ENCODE measurements at places on chromosomes 5 and 9.

- peak; percentile 23 for DNase-seq
Measured at GRCh38 chr9:107712390-107712789, 222.8 kb upstream of the KLF4 start.

GRCh38 chr5:80594810-80595209, 24.7 kb upstream of the ANKRD34B start:
- no peak for DNase-seq

GRCh38 chr5:134139891-134140469, 25.5 kb downstream of the TCF7 start:
- DNase-seq, result no peak

- no peak for DNase-seq
Measured at GRCh38 chr5:169732841-169733240, 95.8 kb downstream of the DOCK2 start.

- no peak for DNase-seq
Measured at GRCh38 chr5:111537141-111538024, 25.0 kb upstream of the STARD4 start.

DNA sequence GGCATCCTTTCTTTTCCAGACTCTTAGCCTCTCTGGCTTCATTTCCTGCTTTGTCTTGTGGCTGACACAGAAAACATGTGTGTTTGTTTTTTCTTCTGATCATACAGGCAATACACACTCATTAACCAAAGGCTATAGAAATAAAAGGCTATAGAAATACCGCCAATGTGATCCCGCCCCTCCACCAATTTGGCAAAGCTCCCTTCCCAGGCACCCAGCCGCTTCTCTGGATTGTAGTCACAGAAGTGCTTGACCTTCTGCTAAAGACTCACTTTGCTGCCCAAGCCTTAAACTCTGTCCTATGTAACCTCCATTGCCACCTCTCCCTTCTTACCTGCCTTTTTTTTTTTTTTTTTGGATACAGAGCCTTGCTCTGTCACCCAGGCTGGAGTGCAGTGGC, 5.3 kb downstream of the TXNDC15 start:
- DNase-seq, result no peak

- DNase-seq, result no peak
Measured at GRCh38 chr9:125586172-125586511, 120.9 kb downstream of the MAPKAP1 start.

- no peak for DNase-seq
Measured at GRCh38 chr5:153372425-153373129, 117.9 kb upstream of the GRIA1 start.

DNA sequence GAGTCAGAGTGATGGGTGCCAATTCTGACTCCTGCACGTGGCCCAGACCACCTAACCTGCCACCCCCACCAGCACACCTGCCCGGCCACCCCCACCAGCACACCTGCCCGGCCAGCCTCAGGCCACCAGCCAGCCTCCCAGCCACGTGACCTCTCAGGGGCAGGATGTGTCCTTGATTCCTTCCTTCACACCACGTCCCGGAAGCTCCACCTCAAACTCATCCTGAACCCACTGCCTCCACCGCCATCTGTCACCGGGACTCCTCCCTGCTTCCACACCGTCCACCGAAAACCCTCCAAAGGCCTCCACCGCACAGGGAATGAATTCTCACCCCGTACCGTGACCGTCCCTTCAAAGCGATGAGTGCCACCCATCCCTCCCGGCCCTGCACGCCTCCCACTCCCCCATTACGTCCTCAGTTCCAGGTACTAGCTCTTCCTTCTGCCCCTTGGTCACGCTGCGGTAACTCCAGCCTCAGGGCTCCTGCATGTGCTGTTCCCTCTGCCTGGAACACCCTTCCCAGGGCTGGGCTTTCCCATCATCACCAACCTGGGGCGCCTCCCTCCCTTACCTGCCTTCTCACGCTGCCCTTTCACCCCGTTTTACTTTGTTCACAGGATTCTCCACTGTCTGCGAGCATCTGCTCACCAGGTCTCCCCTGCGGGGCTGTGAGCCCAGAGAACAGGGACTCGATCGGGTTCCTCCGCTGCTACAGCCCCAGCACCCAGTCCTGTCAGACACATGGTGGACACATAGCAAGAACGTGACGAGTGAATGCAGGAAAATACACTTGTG, 82.9 kb downstream of the ADAMTS2 start:
- DNase-seq, result peak; percentile 9

GRCh38 chr5:6861036-6861435, 147.8 kb downstream of the TENT4A start:
- DNase-seq, result no peak

- no peak for DNase-seq
Measured at GRCh38 chr9:110828264-110828663, 159.7 kb downstream of the MUSK start.

DNA sequence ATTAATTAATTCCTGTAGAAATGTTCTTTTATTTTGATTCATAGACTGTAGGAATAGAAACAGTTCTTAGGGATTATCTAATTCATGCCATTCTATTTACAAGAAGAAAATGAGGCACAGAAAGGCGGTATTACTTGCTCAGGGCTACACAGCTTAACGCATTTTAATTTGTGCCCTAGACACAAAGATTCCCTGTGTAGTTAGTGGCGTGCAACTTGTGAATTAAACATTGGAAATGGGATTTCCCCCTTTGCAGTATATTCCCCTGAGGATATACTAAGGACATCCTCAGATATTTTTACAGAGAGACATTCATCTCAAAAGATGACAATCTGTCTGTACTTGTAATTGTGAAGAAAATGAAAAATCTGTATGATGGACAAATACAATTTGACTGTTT, 108.1 kb downstream of the SGCD start:
- no peak for DNase-seq

DNA sequence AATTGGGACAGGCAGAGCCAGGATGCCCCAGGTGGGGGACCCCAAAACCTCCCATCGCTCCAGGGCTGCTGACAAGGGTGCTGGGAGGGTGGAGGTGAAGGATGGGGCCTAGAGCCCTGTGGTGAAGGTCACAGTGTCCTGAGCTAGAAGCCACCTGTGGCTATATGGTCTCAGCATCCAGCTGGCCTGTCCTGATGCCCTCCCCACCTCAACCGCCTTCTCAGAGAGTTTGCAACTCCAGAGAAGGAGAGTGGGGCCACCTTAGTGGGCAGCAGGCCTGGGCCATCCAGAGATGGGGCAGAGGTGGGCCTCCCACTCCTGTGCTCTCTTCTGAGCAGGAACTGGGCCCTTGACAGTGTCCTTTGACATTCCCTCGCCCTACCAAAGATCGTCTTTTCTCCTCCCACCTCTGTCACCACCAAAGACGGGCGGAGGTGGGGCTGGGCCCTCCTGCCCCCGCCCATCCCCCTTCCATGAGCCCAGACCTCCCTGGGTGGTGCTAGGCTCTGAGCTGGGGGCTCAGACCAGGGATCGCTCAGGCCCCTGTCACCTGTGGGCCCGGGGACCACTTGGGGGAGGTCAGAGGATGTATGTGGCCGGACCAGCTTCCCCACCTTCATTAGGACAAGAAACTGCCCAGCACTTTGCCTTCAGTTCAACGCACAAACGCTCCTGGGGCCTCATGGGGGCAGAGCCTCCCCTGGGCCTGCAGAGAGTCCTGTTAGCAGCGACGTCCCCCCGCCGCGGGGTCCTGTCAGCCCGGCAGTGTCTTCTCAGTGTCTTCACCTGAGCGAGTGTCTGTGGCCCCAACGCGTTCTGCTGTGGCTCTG, 10.0 kb upstream of the DOLPP1 start:
- no peak for DNase-seq

- no peak for DNase-seq
Measured at GRCh38 chr9:9961487-9961886, 651.3 kb downstream of the PTPRD start.

DNA sequence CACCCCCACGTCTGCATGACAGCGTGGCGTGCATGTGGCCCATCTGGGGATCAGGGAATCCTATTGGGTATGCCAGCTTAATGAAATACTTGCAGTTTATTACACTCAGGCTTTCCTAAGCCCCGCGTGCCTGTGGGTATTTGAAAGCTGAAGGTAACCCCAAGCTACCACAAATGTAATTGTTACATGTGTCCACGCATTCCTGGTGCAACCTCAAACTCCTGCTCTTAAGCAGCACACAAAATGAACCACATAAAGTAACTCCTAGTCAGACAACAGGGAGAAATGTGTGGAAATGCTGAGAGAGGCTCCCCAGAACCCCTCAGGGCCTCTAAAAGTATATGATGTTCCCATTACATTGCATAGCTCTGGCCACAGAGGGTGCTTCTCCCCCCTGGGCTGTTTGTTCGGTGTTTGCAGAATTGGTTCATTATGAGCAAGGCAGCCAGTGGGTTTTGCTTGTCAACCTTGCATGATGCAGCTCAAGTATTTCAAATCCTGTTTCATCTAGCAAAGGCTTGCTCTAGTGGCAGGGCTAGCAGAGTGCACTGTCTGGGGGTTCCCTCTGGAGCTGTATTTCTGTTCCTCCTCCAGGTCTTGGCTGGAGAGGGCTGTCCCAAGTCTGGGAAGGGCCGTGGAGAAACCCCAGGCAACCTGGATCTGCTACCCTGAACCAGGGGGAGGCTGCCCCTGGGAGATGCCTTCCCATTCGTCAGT, 1.8 kb upstream of the DCANP1 start:
- no peak for DNase-seq

GRCh38 chr5:30957591-30957990, 235.9 kb upstream of the CDH6 start:
- no peak for DNase-seq

GRCh38 chr5:74296685-74297408, 343.7 kb downstream of the ENC1 start:
- no peak for DNase-seq

DNA sequence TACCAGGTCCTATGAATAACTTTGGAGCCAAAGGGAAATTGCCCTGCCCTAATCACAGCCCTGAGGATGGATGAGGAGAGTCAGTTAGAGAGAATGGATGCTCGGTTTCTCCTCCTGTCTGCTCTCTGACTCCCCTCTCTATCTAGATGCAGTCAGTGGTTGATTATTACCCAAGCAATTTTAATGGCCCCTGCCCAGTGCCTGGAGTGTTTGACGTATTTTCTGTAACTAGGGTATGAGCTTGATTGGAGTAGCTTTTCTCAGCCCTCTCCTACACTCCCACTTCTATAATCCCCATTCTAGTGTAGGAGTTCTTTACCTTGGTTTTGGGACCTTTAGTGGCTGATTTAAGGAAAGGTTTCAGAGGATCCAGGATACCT, 60.4 kb downstream of the DOCK2 start:
- no peak for DNase-seq

DNA sequence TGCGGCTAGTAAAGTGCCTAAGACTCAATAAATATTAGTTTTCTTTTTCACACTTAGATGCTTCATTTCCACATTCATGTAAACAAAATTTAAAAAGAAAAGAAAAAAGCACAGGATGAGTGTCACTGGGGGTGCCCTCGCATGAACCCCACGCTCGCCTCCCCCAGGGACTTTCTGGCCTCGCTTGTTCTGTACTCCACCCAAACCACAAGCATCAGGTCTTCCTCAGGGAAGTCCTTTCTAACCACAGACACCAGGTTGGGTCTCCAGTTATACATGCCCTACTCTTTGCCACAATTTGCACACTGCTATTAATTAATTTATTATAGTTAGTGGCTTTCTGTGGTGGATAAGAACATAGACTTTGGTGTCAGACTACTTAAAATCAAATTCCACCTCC, 92.4 kb downstream of the RORB start:
- no peak for DNase-seq

DNA sequence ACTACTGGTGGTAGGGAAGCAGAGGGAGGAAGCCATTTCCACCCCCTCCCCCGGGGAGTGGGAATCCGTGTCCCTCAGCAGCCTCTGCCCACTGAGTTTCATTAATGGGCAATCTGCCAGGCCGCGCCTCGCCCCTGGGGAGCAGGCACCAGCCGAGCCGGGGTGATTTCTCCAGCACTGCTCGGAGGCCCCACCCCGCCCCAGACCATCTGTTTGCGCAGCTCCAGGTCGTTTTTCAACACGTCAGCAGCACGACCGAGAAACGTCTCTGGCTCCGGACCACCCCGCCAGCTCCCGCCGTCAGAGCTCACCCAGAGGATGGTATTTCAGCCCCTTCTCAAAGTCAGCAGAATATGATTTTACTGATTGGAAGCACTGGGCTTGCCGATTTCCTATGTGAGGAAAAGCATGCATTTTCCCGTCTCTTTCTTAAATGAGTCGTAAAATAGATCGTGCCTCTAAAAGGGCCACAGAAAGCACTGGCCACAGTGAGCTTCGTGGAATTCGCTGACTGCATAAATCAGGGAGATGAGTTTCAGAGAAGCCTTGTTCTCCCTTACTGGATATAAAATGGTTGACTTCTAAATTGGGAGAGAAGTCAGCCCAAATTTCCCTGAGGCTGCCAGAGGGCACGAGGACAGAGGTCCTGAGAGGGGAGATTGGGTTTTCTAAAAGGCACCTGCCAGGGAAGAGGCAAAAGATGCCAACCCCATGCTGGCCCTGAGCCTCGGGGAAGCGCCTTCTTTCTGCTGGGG, 47.0 kb downstream of the OLFM1 start:
- no peak for DNase-seq

- no peak for DNase-seq
Measured at GRCh38 chr5:146516151-146516475, at the start of gene GPR151. TSS of gene GPR151 (minus strand) at chr5:146516190. CDS start at chr5:146516113, 77 bp downstream.

- no peak for DNase-seq
Measured at GRCh38 chr9:72540348-72540873, 19.0 kb downstream of the TMC1 start.

GRCh38 chr5:5497152-5497788, 74.8 kb downstream of the ICE1 start:
- DNase-seq, result peak; percentile 17

- DNase-seq, result no peak
Measured at GRCh38 chr9:79256691-79257213, 315.0 kb upstream of the TLE4 start.

DNA sequence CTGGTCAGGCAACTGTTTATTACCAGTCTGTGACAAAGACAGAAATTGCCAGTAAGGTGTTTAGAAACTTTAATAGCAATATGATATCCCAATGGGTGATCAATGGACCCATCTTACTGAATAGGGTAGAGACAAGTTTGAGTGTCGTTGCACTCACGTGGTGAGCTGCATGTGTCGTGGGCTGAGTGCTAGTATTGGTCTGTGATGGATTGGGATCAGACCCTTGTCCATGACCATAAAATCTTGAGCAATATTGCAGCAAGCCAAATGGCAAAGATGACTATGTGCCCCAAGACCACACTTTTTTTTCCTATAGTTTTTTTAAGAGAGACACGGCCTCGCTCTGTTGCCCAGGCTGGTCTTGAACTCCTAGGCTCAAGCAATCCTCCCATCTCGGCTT, 114.5 kb downstream of the PALM2AKAP2 start:
- DNase-seq, result no peak

DNA sequence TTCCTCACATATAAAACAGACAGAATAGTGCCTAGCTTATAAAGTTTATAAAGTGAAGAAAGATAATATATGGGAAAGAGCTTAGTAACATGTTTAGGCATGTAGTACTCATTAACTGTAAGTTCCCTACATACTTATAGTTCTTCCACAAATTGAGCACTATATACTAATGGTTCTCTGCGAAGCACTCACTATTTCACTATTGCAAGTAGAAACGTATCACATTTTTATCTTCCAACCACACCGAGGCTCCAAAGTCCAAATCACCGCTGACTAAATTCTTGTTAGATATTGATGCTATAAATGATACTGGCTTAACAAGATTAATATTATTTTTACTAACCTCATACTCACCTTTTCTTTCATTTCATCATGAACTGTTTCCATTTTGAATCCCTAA, 61.0 kb downstream of the FBXW11 start:
- no peak for DNase-seq

GRCh38 chr5:168346417-168346816, 55.0 kb downstream of the WWC1 start:
- DNase-seq, result no peak

GRCh38 chr9:73844135-73844534, 653.0 kb upstream of the RORB start:
- DNase-seq, result no peak
